ENCODE measurements at places on chromosomes 13 and 19.

- ATAC-seq = no peak
Measured at GRCh38 chr13:32029684-32030083, 1.9 kb upstream of the FRY start.

- ATAC-seq = peak; percentile 92
Measured at GRCh38 chr19:38977445-38978325, 2.1 kb upstream of the FBXO17 start.

GRCh38 chr13:42880056-42880605 is 98.7 kb downstream of the FAM216B start:
- no peak for ATAC-seq

DNA sequence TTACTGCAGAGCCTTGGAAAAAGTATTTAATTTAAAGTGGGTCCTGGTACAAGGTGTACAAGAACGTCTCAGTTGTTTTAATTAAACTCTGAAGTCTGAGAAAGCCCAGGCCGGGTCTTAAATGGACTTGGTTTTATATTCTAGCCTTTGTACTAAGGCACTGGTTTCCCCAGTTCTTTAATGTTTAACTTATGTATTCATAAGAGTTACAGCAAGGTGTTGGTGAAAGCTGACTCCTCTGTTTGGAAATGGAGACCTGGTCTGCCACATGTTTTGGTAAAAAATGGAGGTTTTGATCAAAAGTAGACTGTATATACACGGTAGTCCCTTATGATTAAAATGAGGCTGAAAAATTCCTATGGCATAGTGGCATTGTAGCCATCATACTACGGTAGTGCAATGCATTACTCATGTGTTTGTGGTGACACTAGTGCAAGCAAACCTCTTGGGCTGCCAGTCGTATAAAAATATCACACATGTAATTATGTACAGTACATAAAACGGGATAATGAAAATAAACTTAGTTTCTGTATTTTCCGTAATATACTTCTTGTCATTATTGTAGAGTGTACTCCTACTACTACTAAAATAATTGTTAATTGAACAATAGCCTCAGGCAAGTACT is 883.4 kb upstream of the SPRY2 start:
- ATAC-seq = no peak

DNA sequence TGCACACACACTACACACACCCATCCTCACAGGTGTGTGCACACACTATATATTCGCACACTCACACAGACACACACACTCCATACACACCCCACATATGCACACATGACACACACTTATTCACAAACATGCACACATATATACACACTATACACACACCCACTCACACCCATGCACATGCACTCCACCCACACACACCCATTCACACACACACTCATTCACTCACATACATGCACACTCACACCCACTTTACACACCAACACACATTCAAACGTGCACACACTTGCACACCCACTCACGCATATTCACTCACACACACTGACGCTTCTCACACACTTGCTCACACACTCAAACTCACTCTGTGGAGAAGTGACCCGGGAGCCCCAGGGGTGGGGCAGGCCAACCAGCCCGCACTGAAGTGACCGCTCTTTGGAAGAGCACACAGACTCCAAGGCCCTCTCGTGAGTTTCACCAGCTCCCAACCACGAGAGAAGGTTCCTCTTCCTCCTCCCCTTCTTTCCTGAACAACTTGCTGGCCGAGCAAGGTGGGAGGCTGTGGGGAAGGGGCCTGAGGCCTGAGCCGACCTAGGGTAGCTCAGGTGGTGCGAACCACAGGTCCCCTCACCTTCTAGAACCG is 86.1 kb upstream of the TM9SF2 start:
- no peak for ATAC-seq

GRCh38 chr19:49157445-49158224 is at the start of gene TRPM4:
TSS of gene TRPM4 (plus strand) at chr19:49157792. CDS start at chr19:49157867, 75 bp downstream.
- peak; percentile 56 for ATAC-seq

- peak; percentile 37 for ATAC-seq
Measured at GRCh38 chr13:77338329-77338728, 11.4 kb upstream of the MYCBP2 start.

GRCh38 chr13:44181931-44182330 is 191.7 kb upstream of the SERP2 start:
- no peak for ATAC-seq

- no peak for ATAC-seq
Measured at GRCh38 chr13:50989476-50989875, 79.9 kb downstream of the RNASEH2B start.

DNA sequence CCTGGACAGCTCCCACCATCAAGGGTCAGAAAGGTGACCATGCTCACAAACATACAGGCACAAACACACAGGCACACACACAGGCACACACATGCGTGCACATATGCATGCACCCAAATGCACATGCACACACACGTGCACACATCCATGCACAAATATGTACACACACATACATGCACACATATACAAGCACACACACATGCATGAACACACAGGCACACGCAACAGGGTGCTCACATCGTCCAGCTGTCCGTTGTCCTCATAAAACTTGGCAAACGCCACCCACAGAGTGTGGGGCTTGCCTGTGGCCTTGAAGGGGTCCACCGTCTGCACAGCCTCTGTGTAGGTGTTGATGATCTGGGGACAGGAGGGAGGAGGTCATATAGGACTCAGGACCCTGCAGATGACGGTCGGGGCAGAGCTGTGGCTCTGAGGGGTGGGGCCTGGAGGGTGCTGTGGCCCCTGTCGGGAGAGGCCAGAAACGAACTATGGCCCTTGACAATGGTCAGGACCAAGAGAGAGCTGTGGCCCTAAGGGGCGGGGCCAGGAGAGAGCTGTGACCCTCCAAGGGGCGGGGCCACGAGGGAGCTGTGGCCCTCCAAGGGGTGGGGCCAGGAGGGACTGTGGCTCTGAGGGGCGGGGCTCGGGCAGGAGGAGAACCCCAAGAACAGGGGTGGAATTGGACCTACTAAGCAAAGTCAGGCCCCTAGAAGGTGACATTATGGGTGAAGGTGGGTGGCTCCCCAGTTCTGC is 6.2 kb downstream of the XAB2 start:
- no peak for ATAC-seq

DNA sequence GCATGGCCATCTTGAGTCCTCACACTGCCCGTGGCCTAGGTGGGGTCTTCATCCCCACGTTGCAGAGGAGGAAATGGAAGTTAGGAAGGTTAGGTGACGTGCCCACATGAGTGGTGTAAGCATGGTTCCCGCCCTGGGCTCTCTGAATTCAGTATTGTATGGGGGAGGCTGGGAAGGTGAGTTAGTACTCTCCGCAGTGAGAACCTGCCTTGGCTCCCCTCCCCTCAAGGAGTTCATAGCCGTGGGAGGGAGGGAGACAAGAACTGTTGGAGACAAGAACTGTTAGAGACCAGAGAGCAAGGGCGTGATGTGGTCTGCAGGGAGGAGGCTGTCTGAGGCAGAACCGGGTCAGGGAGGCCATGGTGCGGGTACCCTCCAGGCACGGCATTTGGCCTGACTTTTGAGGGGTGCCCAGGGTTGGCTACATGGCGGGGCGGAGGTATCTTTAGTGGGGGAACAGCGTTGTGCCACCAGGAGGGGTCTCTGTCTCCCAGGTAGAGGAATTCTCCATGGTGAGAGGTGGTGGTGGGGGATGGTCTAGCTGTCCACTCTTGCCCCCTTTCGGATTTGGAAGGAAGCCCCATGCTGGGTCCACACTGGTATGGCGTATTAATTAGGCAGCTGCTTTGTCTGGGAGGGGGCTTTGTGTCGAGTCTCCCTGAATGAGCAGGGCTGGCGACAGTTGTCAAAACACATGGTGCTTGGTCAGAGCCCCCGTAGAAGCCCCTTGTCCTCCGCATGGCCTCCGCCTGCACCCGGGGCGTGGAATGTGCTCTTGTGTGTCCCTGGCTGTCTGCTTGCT is 45.8 kb downstream of the CAPN12 start:
- ATAC-seq = no peak

- ATAC-seq = no peak
Measured at GRCh38 chr13:75404726-75405125, 77.2 kb downstream of the TBC1D4 start.

DNA sequence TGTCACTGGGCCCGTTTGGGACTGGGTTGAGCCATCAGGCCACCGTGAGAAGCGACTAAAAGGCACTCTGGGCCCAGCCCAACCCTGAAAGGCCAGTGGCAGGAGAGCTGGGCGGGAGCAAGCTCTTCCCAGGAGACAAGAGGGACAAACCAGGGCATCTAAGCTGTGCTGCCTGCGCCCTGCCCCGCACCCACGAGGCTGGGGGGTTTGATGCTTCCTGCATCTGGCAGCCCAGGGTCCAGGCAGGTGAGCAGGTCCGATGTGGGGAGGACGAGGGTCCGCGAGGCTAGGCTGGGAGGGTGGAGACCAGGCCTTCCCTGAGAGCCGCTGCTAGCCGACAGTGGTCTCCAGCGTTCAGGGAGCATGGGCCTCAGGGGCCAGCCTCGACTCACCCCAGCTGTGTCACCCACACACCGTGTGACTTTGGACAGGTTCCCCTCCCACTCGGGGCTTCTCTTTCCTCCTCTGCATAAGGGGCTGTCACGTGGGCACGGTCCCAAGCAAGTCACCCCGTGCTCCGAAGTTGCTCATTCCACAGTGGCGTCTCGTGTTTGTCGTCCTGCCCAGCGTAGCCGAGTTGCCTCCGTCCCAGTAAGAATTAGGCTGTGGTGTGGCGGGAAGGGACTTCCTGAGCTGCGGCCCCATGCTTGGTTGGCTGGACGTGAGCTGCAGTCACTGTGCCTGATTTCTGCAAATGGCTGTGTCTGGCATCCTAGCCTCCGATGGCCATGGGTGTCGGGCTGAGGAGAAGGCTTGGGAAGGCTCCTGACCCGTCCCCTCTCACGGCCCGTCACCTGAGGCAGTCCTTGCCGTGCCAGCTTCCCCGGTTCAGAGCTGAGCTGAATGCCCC is 15.8 kb downstream of the PLIN4 start:
- ATAC-seq = no peak

DNA sequence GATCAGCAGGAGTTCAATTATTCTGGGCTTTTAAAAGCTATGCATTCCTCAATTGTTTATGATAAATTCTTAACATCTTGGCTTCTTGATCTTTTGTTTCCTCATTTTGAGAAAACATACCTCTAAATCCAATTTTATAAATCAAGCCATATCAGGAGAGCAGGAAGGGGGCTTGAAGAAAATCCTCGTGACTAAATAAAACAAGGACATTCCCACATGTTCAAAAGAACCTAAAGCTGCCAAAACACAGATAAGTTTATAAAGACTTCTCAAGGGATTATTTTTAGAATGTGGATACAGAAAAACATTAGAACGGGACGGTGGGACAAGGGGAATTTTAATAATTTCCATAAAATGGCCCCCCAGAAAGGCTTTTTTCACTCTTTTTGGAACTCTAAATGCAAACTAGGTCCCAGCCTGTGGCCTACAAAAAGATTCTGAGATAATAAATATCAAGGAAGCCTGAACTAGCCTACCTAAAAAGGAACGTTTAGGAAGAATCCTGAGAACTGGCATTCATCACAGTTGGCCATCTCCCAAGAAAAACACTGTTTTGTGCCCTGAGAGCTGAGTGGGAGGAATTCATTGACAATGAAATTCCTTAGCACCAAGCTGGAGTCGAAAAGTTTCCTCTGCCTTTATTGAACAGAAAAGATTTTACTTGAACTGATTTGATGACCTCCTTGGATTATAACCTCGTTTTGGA is 30.1 kb downstream of the ZAR1L start:
- ATAC-seq = no peak

- no peak for ATAC-seq
Measured at GRCh38 chr13:111395511-111396393, 75.3 kb downstream of the TEX29 start.

- no peak for ATAC-seq
Measured at GRCh38 chr13:102234618-102235017, 167.2 kb downstream of the FGF14 start.

DNA sequence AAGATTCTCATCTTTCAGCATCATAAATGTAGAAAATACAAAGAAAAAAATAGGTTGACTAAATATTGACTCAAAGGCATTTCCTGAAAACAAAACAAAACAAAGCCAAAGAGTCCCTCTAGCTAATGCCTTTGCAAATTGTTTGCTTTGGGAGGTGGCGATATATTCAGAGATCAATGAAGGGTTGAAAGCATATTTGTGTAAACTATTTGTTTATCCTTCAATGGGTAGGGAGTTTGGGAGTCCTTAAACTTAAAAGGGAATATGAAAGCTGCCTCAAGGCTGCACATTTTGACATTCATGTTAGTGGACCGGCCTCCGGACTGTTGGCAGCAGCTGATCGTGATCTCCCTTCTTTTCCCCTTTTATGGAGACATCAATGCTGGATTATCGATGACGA is 257.5 kb downstream of the ITGBL1 start:
- ATAC-seq = no peak

- peak; percentile 16 for ATAC-seq
Measured at GRCh38 chr19:44643605-44644401, at the start of gene PVR. TSS of gene PVR (plus strand) at chr19:44643910. CDS start at chr19:44644097, 187 bp downstream.

- no peak for ATAC-seq
Measured at GRCh38 chr19:33780746-33781145, 15.9 kb upstream of the KCTD15 start.

- no peak for ATAC-seq
Measured at GRCh38 chr19:14028901-14029300, 953 bp downstream of the RLN3 start.

- ATAC-seq = no peak
Measured at GRCh38 chr19:33704271-33704670, 82.5 kb downstream of the CHST8 start.

DNA sequence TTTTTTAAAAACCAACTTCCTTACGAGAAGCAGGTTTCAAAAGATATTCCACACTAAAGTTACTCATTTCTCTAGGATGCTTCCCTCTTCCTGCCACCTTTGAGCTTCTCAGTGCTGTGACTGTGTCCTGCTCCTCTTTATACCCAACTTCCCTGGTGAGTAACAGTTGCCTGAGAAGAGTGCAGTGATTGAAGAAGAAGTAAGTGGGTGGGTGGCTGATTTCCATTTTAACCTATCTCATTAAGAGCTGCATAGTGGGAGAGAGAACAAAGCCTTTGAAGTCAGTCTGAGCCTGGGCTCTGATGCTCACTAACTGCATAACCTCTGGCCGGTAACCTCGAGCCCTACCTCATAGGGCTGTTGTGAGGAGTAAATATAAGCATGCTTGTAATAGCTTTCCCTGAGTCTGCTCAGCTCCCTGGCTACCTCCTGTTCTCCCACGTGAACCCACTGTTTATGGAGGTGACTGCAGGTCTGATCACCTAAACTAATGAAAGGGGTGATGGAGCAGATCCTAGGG is 977.3 kb downstream of the UQCRFS1 start:
- ATAC-seq = no peak

All from stimulated activated memory B cell treated with anti-CD40 and anti-IgM and Interleukin-4, amounts not matched to agents 10 μg/mL and 1 μg/mL and 100 μg/mL, for 72 hours (primary cell).